Cardiac septum (tissue), 1 donor: ENCODE measurements at places on chromosomes 1 and 21.

DNA sequence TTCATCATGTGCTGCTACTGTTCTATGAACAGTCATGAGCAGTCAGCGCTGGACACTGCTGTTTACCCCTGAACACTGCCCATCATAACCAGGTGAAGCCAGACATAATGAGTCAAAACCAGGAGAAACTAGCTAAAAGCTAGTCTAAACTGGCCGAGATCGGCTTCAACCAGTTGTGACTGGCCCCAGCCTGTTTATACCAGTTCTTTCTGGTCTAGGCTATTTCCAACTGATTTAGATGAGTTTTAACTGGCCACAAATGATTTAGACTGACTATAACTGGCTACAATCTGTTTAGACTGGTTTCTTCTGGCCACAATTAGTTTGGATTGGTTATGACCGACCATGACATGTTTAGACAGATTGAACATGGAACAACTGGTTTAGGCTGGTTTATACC lies 348.3 kb upstream of the CAMK1G start:
- DNase-seq = no peak

DNA sequence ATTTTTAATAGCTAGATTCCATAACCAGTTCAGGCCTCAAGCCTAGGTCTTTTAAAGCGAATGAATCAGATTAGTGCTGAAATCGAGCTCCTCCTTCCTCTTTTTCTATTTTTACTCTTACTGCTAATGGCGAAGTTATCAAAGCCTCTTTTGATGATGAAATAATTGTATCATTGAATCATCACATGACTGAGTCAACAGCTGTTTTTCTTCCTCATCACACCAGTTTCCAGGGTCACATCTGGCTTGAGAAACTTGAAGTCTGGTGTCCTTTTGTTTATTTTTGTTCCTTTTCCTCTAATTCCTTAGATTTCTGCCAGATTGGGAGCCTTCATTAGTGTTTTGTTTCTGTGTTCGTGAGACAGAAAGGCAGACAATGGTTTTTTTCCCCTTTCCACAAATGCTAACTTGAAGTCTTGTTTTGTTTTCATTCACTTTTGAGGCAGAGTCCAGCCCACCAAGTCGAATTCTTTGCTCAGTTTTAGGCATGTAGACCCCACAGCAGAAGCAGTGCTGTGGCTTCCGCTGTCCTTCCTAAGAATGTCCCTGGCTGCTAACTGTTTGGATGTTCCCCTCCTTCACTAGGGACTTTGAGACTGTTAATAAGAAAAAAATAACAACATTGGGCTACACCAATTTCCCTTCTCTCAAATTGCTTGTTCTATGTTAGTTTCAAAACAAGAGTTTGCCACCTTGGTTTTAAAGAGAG lies 51.9 kb upstream of the FMOD start:
- DNase-seq = no peak

- no peak for DNase-seq
Measured at GRCh38 chr1:221700948-221701347, 40.9 kb downstream of the DUSP10 start.

DNA sequence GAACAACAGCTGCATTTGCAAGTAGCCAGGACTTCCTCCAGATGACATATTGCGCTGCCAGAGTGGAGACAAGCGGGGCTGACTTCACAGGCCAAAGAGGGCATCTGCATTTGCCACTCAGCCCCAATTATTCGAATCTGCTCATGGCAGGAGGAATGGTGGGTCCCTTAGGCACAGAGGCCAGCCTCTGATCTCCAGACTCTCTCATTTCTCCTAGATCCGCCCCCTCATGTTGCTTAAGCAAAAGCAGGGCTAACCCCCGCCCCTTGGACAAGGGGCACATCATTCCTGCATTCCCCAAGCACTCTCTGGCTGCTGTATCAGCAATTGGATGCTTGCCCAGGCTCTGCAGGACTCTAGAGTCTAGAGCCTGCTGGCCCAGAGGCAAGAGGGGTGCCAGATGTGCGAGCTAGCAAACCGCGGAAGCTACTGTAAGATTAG lies 262.4 kb downstream of the ST6GALNAC3 start:
- DNase-seq = no peak

DNA sequence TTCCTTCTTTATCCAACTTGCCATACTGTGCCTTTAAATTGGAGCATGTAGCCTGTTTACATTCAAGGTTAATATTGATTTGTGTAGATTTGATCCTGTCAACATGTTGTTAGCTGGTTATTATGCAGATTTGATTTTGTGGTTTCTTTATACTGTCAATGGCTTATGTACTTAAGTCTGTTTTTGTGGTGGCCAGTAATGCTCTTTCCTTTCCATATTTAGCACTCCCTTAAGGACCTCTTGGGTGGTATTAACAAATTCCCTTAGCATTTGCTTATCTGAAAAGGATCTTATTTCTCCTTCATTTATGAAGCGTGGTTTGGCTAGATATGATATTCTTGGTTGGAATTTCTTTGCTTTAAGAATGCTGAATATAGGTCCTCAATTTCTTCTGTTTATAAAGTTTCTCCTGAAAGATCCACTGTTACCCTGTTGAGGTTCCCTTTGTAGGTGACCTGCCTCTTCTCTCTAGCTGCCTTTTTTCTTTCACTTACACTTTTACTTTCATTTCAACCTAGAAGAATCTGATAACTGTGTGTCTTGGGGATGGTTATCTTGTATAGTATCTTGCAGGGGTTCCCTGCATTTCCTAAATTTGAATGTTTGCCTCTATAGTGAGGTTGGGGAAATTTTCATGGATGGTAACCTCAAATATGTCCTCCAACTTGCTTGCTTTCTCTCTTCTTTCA lies 86.9 kb upstream of the NEGR1 start:
- DNase-seq = no peak

DNA sequence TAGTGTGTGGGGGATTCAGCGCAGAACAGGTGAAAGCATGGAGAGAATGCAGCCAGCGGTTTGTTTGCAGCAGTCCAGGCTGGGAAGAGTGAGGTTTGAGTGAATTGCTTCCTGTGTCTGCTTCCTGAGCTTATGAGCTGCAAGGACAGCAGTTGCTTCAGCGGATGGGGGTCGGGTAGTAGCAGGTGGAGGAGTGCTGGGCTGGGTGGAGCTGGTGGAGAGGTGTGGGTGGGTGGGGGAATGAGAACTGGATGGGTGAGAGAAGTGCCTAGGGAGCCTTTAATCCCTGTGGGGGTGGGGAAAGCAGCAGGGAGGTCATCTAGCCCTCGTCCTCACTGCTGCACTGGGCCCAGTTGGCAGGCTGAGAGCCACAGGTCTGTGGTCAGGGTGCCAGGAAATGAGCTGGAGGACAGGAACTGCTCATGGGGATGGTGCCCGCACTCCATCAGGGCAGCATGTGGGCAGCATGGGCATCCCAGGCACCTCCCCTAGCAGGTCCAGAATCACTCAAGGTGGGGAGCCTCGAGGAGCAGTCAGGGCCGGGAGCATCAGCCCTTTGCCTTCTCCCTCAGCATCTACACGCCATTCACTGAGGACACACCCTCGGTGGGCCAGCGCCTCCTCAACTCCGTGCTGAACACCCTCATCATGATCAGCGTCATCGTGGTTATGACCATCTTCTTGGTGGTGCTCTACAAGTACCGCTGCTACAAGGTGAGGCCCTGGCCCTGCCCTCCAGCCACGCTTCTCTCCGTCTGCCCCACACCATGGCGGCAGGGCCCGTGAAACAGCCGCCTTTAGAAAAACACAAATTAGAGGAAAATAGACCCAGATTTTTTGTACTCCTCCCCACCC lies 14.8 kb downstream of the PSEN2 start:
- peak; percentile 61 for DNase-seq

DNA sequence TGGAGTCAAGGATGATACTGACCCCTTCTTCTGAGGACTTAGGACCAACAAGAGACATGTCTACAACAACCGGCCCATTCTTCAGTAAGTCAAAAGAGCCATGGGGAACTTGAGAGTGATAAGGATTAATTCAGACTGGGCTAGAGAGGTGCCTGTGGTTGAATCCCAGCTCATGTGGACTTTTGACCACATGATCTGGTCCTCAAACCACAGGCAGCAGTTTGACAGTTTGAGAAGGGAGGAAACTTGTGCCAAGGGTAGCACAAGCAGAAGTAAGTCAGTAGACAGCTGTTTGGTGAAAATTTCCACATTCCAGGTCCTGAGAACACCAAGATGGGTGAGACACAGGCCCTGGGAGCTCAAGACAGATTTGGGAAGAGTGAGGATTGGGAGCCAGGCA lies 19.8 kb downstream of the SH3BP5L start:
- no peak for DNase-seq

DNA sequence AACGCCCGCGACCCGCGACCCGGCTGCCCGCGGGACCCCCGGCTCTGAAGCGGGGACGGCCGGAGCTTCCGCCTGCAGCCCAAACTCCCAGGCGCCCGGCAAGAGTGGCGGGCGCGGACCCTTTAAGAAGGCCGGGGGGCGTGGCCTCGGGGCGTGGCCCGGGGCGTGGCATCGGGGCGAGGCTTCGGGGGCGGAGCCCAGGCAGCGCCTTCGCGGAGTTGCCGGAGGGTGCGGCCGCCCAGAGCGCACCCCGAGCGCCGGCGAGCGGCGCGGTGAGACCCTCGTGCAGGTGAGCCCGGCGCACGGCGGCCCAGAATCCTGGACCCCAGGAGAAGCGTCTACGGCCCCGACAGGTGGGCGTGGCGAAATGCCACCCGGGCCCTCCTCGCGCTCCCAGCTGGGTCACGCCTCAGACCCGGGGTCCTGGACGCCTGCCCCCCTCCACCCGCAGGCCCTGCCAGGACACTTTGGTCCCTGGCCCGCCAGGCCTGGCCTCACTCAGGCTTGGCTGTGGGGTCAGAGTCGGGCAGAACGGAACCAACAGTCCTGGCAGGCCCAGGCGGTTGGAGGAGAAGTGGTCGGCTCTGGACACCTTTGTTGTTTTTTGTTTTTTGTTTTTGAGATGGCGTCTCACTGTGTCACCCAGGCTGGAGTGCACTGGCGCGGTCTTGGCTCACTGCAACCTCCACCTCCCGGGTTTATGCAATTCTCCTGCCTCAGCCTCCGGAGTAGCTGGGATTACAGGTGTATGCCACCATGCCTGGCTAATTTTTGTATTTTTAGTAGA lies 14.4 kb downstream of the RNF223 start:
- peak; percentile 87 for DNase-seq

DNA sequence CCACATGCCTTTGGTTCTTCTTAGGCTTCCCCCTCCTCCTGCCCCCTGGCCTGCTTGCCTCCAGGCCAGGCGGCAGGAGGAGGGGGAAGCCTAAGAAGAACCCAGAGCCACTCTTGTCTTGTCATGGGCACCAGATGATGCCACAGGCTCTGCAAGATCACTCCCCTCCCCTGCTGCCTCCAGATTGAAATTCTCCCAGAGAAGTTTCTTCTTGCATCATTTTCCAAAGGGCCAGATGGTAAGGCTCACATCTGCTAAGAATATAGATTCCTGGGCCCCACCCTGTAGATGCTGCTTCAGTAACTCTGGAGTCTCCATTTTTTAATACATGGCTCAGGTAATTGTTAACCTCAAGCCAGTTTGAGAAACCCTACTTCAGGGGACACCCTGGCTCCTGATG lies 60.8 kb downstream of the FAM163A start:
- DNase-seq = no peak

DNA sequence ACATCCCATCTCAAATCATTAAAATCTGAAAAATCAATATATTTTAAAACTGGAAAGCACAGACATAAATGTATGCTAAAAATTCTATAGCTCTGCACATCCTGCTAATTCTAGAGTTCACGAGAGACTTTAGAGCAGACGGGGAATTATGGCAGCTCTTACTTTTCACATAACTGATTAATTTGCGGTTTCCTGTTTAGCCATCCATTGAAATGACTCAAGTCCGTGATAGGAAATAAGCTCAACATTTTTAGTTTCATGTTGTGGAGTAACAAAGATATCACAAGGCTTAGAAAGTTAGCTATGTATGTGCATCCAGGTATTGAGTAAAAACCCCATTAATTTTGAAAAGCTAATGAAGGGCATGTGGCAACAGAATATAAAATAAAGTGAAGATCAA lies 123.2 kb downstream of the SMYD2 start:
- no peak for DNase-seq

GRCh38 chr1:217078078-217078690 lies 355.0 kb upstream of the ESRRG start:
- DNase-seq = no peak

DNA sequence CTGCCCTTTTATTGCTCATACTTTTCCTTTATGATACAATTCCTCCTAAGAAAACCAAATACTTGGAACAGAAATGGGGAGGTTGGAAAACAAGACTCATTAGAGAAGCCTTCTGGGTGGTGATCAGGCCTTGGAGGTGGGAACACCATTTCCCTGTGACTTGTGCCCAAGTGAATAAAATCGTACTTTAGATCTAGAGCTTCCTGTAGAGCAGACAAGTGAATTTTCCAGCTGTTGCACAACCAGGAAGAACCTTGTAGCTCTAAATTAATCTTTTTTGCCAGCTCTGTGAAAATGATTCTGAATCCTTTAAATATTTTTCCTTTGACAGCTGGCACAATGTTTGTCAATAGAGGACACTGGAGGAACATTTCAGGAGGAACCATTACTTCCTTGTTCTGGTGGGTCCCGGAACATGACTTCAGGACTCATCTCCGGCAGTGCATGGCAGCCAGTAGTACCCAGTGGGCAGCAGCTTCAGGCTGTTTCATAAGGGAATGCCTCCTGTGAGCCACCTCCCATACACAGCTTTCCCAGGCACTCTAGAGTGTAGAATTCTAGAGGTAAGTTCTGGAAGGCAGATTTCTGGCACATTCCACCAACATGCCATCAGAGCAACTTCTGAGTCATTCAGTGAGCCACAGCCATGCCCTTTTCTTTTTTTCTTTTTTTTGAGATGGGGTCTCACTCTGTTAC lies 5.5 kb upstream of the SNAPIN start:
- no peak for DNase-seq

GRCh38 chr21:38857152-38857825 lies 51.6 kb downstream of the ETS2 start:
- DNase-seq = no peak

GRCh38 chr1:200364831-200365230 lies 45.0 kb downstream of the ZNF281 start:
- no peak for DNase-seq

DNA sequence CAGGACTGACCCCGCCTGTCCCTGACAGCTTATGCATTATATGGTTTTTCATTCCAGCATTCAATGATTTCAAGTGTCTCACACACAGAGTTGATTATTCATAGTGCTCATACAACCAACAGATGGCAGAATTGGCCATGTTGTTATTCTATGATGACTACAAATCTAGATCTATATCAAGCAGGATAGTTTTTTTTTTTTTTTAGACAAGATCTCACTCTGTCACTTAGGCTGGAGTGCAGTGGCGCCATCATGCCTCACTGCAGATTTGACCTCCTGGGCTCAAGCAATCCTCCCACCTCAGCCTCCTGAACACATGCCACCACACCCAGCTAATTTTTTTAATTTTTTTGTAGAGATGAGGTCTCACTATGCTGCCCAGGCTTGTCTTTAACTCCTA lies 40.1 kb upstream of the LRRC8D start:
- no peak for DNase-seq

DNA sequence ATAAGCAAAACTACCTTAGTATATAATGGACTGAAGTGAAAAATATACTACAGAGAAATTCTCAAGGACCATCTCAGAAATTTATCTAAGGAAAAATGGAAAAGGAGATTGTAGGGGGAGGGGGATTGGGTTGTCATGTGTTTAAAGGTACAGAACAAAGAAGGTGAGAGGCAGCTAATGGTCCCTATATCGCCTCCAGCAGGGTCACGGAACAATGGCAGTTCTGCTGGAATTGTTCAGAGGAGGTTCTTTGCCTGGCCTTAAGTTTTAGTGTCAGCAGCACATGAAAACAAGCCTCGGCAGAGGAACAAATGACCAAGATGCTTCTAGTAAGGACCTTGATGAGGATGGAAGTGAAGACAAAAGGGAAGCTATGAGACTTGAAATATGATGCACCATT lies 42.0 kb upstream of the RGS2 start:
- DNase-seq = no peak
